ENCODE measurements at places on chromosomes 1 and 21. TPM values are rescaled to one million over a fixed set of nuclear protein-coding genes. Genes with fewer than 3 reads are reported as not detected.
A peak's percentile ranks its signal among the peaks of the same experiment; 100 is the strongest.

DNA sequence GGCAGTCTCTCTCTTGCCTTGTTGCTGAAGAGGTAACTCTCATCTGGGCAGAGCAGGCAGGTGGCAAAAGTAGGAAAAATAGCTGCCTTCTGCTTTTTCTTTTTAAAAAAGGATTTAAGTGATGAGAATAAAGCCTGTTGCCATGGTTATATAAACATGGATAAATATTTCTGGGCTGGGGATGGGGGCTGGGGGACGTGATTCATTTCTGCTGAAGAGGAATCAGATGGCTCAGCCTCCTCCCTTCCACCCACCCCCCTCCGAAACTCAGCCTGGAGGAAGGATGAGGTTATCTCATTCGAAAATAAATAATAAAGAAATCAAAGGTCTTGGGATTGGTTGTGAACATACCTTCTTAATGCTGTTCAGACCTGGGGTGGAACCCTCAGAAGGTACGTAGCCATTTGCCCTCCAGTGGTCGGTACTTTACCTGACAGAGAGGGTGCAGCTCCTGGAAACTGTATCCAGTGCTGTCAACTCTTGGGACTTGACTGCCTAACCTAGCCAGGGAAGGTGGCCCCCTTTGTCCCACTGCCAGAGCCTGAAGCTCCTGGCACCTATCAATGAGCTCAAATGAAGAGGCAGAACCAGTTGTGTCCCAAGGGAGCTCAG lies 3.8 kb upstream of the INKA2 start:
- no peaks in the 10 kb centered on the region for H3K36me3 ChIP-seq
- H3K4me1 ChIP-seq, result peaks cover 11% of the 10 kb centered on the region
- H3K4me3 ChIP-seq, result no peak overlapping the region

- DNase-seq, result no peak
- H3K4me3 ChIP-seq, result no peak overlapping the region
- no peaks in the 10 kb centered on the region for H3K36me3 ChIP-seq
- H3K27ac ChIP-seq, result no peak overlapping the region
- H3K27me3 ChIP-seq, result peaks cover 52% of the 10 kb centered on the region
Observed at GRCh38 chr1:22625262-22625925, 11.0 kb upstream of the C1QA start.

- H3K27ac ChIP-seq, result no peak overlapping the region
- DNase-seq, result no peak
- no peaks in the 10 kb centered on the region for H3K27me3 ChIP-seq
- peaks cover 2% of the 10 kb centered on the region for H3K36me3 ChIP-seq
- H3K4me1 ChIP-seq, result peaks cover 2% of the 10 kb centered on the region
Observed at GRCh38 chr1:151783796-151784195, 6.5 kb downstream of the TDRKH start.

DNA sequence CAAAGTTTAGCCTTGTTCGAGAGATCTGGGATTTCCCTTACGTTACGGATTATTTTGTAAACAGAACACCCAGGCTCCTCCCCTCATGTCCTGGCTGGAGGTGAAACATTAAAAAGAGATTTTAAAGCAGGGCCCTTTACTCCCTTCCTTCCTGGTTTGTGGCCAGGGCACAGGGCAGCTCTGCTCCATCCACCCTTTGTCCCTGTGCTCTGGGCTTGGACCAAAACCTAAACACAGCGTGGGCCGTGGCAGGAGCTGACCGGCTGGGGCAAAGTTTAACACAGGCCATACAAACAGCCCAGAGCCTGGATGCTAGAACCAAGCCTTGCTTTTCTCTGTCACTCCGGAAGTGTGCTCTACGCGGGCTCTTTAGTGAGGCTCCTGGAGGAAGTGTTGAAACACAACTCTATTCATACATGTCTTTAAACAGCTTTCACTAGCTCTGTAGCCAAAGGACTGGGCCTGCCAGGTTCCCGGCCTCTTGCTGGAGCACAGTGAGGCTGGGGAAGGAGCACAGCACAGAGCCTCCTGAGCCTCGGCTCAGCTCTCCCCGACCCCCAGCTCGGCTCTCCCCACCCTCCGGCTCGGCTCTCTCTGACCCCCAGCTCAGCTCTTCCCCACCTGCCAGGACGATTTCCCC lies 84.7 kb downstream of the PDE9A start:
- H3K27me3 ChIP-seq, result no peaks in the 10 kb centered on the region
- H3K27ac ChIP-seq, result peak overlapping the region; percentile 96
- peak; percentile 18 for DNase-seq
- peak overlapping the region; percentile 64 for H3K4me3 ChIP-seq

DNA sequence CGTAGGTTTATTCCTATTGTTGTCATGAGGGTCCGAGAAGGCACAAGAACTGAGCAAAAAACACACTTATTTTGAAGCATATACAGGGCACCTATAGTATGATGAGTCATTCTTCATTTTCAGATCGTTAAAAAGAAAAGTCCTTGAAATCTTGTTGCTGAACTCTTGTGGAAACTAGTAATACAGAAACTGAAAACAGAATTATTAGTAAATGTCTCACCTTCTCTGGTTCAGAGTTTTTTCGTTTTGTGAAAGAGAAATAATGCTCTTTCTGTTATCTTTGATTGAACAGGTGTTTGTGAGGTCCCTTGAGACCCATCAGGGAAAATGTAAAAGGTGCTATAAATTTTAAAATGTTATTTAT lies 102.0 kb upstream of the COA6 start:
- H3K27me3 ChIP-seq, result peaks cover 15% of the 10 kb centered on the region
- H3K36me3 ChIP-seq, result peaks cover 14% of the 10 kb centered on the region
- no peak overlapping the region for H3K4me3 ChIP-seq
- H3K27ac ChIP-seq, result peak overlapping the region; percentile 57

GRCh38 chr1:178486100-178487069 lies 10.4 kb downstream of the CLEC20A start:
- peaks cover 19% of the 10 kb centered on the region for H3K27me3 ChIP-seq
- no peaks in the 10 kb centered on the region for H3K4me1 ChIP-seq
- H3K36me3 ChIP-seq, result no peaks in the 10 kb centered on the region
- no peak for DNase-seq
- no peak overlapping the region for H3K27ac ChIP-seq

DNA sequence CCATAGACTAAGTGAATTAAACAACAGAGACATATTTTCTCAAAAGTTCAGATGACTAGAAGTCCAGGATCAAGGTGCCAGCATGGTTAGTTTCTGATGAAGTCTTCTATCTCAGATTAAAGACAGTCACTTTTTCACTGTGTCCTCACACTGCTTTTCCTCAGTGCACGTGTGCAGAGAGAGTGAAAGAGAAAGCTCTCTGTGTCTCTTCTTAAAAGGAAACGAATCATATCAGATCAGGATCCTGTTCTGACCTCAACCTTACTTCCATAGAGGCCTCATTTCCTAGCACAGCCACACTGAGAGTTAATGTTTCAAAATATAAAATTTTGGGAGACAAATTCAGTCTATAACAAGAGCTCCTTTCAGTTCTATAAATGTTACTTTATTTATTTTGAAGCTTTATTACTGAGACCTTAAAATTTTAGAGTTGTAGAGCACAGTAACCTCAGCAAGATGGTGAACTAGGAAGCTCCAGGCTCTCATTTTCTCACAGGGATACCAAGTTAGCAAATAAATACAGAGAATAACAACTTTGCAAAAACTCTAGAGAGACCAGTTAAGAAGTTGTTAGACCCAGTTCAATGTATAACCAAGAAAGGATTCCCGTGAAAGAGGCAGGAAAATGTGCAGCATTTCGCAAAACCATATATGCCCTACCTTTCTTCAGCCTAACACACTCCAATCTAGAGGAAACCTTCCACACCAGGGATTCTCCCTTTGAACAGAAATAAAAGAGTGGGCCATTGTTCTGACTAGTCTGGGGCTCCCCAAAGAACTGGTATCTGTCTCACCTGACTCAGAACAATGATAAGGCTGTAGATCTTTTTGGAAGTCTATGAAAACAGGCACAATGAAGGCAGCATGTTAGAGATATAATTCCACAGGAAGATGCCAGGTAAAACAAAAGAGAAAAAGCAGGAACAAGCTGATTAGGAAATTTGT lies 372.2 kb downstream of the MRPL39 start:
- no peak overlapping the region for H3K27ac ChIP-seq
- H3K4me1 ChIP-seq, result no peaks in the 10 kb centered on the region
- no peak overlapping the region for H3K4me3 ChIP-seq

- DNase-seq, result no peak
- no peaks in the 10 kb centered on the region for H3K36me3 ChIP-seq
- H3K27ac ChIP-seq, result no peak overlapping the region
- H3K4me3 ChIP-seq, result no peak overlapping the region
- peaks cover 37% of the 10 kb centered on the region for H3K27me3 ChIP-seq
- H3K4me1 ChIP-seq, result peaks cover 23% of the 10 kb centered on the region
Observed at GRCh38 chr1:159200769-159201168, 3.9 kb upstream of the ACKR1 start.

DNA sequence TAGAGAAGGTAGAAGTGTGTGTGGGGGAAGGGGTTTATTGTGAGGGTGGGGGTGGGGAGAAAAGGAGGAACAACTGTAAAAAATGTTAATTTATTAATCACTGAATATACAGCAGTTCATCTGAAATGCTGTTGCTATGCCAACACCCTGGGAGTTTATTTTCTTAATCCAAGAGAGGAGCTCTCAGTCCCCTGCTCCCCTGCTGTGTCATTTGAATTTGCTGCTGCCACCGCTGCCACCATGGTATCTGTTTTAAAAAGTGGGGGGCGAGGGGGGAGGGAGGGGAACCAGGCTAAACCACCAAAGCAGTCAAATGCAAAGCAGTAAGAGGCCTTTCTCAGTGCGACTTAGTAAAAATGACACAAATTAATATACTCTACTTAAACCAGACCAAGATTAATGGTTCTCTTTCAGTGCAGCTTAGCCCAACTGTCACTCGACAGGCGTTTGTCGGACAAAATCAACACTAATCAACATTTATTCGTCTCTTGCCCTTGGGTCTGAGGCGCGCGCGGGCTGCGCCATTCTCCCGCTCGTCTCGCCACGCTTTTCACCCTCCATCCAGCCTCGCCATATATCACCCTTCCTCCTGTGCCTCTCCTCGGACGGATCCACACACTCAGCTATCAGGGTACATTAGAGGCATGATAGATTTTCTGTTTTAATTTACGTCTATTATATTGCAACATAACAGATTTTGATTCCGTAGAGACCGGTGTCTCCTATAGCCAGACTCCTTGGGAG lies 76.2 kb downstream of the PBX1 start:
- H3K36me3 ChIP-seq, result no peaks in the 10 kb centered on the region
- H3K4me3 ChIP-seq, result no peak overlapping the region
- H3K27ac ChIP-seq, result no peak overlapping the region
- DNase-seq, result no peak

DNA sequence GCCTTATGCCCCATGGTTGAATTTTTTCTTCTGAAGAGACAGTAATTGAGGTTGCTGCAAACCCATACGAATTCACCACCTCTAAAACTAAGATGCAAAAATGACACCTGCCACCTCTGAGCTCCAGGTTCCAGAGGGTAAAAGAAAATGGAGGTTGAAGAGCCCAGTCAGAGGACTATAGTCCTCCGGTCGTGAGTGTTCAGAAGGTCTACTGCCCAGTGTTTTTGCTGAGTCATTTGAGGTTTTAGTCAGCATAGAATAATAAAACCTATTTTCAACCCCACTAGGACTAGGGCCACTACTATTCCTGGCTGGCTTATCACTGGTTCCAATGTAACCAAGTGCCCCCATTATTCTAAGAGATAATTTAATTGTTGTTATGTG lies 12.9 kb upstream of the SLAMF7 start:
- H3K27me3 ChIP-seq, result no peaks in the 10 kb centered on the region
- peaks cover 25% of the 10 kb centered on the region for H3K4me1 ChIP-seq
- H3K36me3 ChIP-seq, result no peaks in the 10 kb centered on the region
- H3K4me3 ChIP-seq, result no peak overlapping the region

DNA sequence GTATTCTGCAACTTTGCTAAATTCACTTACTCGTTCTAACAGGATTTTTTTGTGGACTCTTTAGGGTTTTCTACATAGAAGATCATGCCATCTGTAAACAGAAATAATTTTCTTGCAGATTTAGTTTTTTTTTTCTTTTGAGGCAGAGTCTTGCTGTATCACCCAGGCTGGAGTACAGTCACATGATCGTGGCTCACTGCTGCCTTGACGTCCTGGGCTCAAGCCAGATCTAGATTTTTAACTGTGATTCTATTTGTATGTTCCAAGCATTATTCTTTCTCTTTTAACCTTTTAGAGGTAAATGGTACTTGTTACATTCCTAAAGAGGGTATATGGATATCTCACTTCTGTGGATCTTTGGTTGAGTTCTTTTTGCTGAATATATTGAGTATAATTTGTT lies 18.6 kb downstream of the FABP3 start:
- H3K27ac ChIP-seq, result no peak overlapping the region
- H3K4me1 ChIP-seq, result no peaks in the 10 kb centered on the region
- no peak for DNase-seq
- no peaks in the 10 kb centered on the region for H3K27me3 ChIP-seq
- peaks cover 17% of the 10 kb centered on the region for H3K36me3 ChIP-seq

GRCh38 chr21:43904331-43904781 lies 39.3 kb downstream of the AGPAT3 start:
- H3K36me3 ChIP-seq, result peaks cover 18% of the 10 kb centered on the region
- no peaks in the 10 kb centered on the region for H3K27me3 ChIP-seq
- H3K4me3 ChIP-seq, result no peak overlapping the region
- peaks cover 20% of the 10 kb centered on the region for H3K4me1 ChIP-seq

DNA sequence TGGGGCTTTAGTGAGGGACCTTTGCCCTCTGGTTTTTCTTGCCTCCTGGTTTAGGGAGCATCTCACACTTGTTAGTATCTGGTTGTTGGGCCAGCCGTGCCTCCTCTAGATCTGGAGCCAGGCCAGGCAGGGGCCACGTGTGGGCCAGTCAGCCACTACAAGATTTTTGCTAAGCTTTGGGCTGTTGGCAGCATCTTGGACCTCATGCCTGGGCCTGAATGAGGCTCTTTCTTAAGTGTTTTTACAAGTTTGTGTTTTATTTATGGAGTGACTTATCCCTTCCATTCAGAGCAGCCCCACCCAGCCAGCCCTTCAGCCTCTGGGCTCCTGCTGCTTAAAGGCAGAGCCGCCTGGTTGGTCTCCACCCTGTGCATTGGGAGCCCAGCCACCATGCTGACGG lies 1.6 kb upstream of the SH3BGRL3 start:
- peaks cover 57% of the 10 kb centered on the region for H3K36me3 ChIP-seq

GRCh38 chr1:42322577-42322976 lies 12.5 kb downstream of the FOXJ3 start:
- peak overlapping the region; percentile 40 for H3K27ac ChIP-seq
- no peaks in the 10 kb centered on the region for H3K27me3 ChIP-seq
- DNase-seq, result no peak
- peaks cover 77% of the 10 kb centered on the region for H3K4me1 ChIP-seq
- H3K36me3 ChIP-seq, result peaks cover 24% of the 10 kb centered on the region

- DNase-seq, result no peak
- H3K36me3 ChIP-seq, result no peaks in the 10 kb centered on the region
- no peaks in the 10 kb centered on the region for H3K27me3 ChIP-seq
- no peak overlapping the region for H3K4me3 ChIP-seq
Observed at GRCh38 chr1:202069662-202070061, 53.1 kb upstream of the GPR37L1 start.

GRCh38 chr1:225736437-225737098 lies 41.1 kb upstream of the SRP9 start:
- no peaks in the 10 kb centered on the region for H3K4me1 ChIP-seq
- no peaks in the 10 kb centered on the region for H3K36me3 ChIP-seq
- no peak overlapping the region for H3K4me3 ChIP-seq
- H3K27me3 ChIP-seq, result no peaks in the 10 kb centered on the region

GRCh38 chr1:171644805-171645483 lies 7.5 kb downstream of the MYOC start:
- H3K4me3 ChIP-seq, result no peak overlapping the region
- H3K27me3 ChIP-seq, result peaks cover 6% of the 10 kb centered on the region
- H3K36me3 ChIP-seq, result no peaks in the 10 kb centered on the region
- DNase-seq, result peak; percentile 63
- peaks cover 6% of the 10 kb centered on the region for H3K4me1 ChIP-seq
- no peak overlapping the region for H3K27ac ChIP-seq

KIRREL1 gene
- total RNA-seq, result 0.16 TPM

MAB21L3 gene
- not detected for total RNA-seq

RPE65 gene
- total RNA-seq, result not detected

DISC1 gene
- total RNA-seq, result 1.7 TPM
